Fibroblast of lung (primary cell): ENCODE measurements at places on chromosomes 7 and 10. TPM values are rescaled to one million over a fixed set of nuclear protein-coding genes. Genes with fewer than 3 reads are reported as not detected.

The ARMS2 gene
- not detected in 2 replicates for total RNA-seq

The PGAM2 gene
- 0.26 and 0.33 TPM in 2 replicates for total RNA-seq

The HERPUD2 gene
- total RNA-seq: 22.3 and 32.5 TPM in 2 replicates

The GRM3 gene
- not detected in 2 replicates for total RNA-seq

The SNCG gene
- total RNA-seq: 8.7 and 21.3 TPM in 2 replicates

The GCK gene
- total RNA-seq: 0.77 and 1.7 TPM in 2 replicates

The CYP2C9 gene
- not detected in 2 replicates for total RNA-seq

The RASSF4 gene
- total RNA-seq: 5.4 and 11.4 TPM in 2 replicates

The ADAM12 gene
- total RNA-seq: 21.0 and 33.9 TPM in 2 replicates

The CASTOR2 gene
- total RNA-seq: 10.3 and 10.9 TPM in 2 replicates

The VGF gene
- total RNA-seq: 0.26 and 0.66 TPM in 2 replicates

The MIOS gene
- total RNA-seq: 30.9 and 34.9 TPM in 2 replicates

The CACNB2 gene
- total RNA-seq: 0.66 and 1.5 TPM in 2 replicates

The OR2F2 gene
- total RNA-seq: not detected in 2 replicates

The PDE6C gene
- total RNA-seq: not detected in 2 replicates

The SYT15 gene
- under 0.01 TPM in 2 replicates for total RNA-seq

The LIPJ gene
- under 0.01 and 0.26 TPM in 2 replicates for total RNA-seq

The ADAM22 gene
- total RNA-seq: 0.51 and 0.66 TPM in 2 replicates

The SPDYE11 gene
- total RNA-seq: not detected in 2 replicates

The ELFN1 gene
- 0.33 and 0.51 TPM in 2 replicates for total RNA-seq

The FXYD4 gene
- total RNA-seq: not detected in 2 replicates

The KLF14 gene
- total RNA-seq: under 0.01 TPM in 2 replicates

The FGFBP3 gene
- total RNA-seq: 0.26 and 0.50 TPM in 2 replicates

The GJD4 gene
- total RNA-seq: 0.17 TPM in 1 of 2 replicates, not detected in the other

The ANKRD1 gene
- total RNA-seq: under 0.01 TPM in 1 of 2 replicates, not detected in the other

The MRPS17 gene
- 17.5 and 20.8 TPM in 2 replicates for total RNA-seq

The MYPN gene
- under 0.01 and 1.2 TPM in 2 replicates for total RNA-seq

The DNAH11 gene
- under 0.01 and 0.33 TPM in 2 replicates for total RNA-seq

The NUTM2E gene
- total RNA-seq: under 0.01 TPM in 1 of 2 replicates, not detected in the other

The KIAA1549 gene
- total RNA-seq: 0.66 and 0.77 TPM in 2 replicates

The SEMA3A gene
- total RNA-seq: 19.5 and 60.8 TPM in 2 replicates

The MRLN gene
- not detected in 2 replicates for total RNA-seq

The CCL26 gene
- 1.2 and 1.3 TPM in 2 replicates for total RNA-seq

The CPED1 gene
- total RNA-seq: 84.0 and 196 TPM in 2 replicates

The FFAR4 gene
- not detected in 2 replicates for total RNA-seq

The NANOS1 gene
- 1.0 and 1.2 TPM in 2 replicates for total RNA-seq

The SRRM3 gene
- total RNA-seq: 1.0 and 1.7 TPM in 2 replicates

The ZMIZ1 gene
- total RNA-seq: 20.0 and 30.6 TPM in 2 replicates

The CYP2E1 gene
- total RNA-seq: 0.26 and 0.50 TPM in 2 replicates

The GRID2IP gene
- total RNA-seq: not detected in 2 replicates

The GNAT3 gene
- not detected in 2 replicates for total RNA-seq

The NYAP1 gene
- total RNA-seq: 0.26 and 0.33 TPM in 2 replicates

The ATOH7 gene
- under 0.01 TPM in 1 of 2 replicates, not detected in the other for total RNA-seq

The RNF32 gene
- total RNA-seq: 2.6 and 2.8 TPM in 2 replicates

The SLC39A12 gene
- total RNA-seq: not detected in 2 replicates

The CLIP2 gene
- total RNA-seq: 58.3 and 77.8 TPM in 2 replicates

The TLX1 gene
- total RNA-seq: not detected in 2 replicates

The PRDX3 gene
- 144 and 287 TPM in 2 replicates for total RNA-seq

The ACTL6B gene
- not detected in 2 replicates for total RNA-seq

The ITGA8 gene
- total RNA-seq: 0.99 and 1.3 TPM in 2 replicates

The ADAMTS14 gene
- 1.8 and 4.1 TPM in 2 replicates for total RNA-seq

The KLLN gene
- total RNA-seq: 0.51 and 0.66 TPM in 2 replicates

The MXI1 gene
- total RNA-seq: 40.1 and 52.4 TPM in 2 replicates

The ZNF394 gene
- total RNA-seq: 20.1 and 22.1 TPM in 2 replicates
